ENCODE measurements at places on chromosomes 13 and 19. TPM values are rescaled to one million over a fixed set of nuclear protein-coding genes. Genes with fewer than 3 reads are reported as not detected.

DNA sequence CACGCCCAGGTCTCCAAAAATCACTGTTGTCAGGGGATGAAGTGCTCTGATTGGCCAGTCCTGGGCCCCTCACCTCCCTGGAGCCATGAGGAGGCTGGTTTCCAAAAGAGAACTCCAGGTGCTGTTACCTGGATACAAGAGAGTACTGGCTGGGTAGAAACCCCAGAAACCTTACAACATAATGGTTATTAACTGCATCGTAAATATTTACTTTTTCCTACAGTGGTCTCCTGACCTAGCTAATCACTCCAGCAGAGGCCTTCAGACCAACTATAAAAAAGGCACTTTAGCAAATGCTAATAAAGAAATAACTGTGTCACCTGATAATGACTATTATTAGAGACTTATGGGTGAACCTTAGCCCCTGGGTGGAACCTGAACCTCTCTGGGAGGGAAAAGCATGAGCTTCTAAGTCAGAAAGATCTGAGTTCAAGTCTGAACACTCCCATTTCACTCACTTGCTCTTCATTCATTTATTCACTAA is 1.5 kb upstream of the IGSF23 start:
- no peak overlapping the region for H3K27ac ChIP-seq
- H3K4me3 ChIP-seq, result no peak overlapping the region
- no peaks in the 10 kb centered on the region for H3K4me1 ChIP-seq
- no peak for DNase-seq
- H3K27me3 ChIP-seq, result no peaks in the 10 kb centered on the region

Gene ASPDH
- 1.6 TPM for total RNA-seq

Gene IL4I1
- total RNA-seq, result 0.33 TPM

Gene SIGLEC10
- 3.7 TPM for total RNA-seq

Measured in spinal cord (tissue), 10 donors.